Right lung (tissue), 10 donors: ENCODE measurements at places on chromosomes 4 and X. TPM values are rescaled to one million over a fixed set of nuclear protein-coding genes. Genes with fewer than 3 reads are reported as not detected.

- no peak for DNase-seq
These were observed 183.4 kb downstream of the KIT start for GRCh38 chr4:54840992-54841768.

The EGFL6 gene
- 66.5 TPM for polyA plus RNA-seq

DNA sequence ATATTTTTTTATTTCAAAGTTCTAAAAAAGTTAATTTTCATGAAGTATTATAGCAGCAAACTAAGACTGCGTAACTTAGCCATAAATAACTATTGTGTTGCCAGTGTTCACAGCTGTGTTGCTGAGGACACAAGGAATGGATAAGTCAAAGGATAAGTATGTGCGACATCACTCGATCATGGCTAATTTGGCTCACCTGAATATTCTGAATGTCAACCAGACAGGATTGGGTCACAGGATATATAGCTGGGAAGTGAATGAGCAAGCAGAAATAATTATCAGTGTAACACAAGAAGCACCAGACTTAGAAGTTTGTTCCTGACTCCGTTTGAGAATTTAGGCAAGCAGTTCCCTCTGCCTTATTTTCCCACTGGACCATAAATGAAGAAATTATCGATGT lies 33.9 kb downstream of the PRDM8 start:
- DNase-seq, result no peak

The NUDT11 gene
- 9.0 TPM for polyA plus RNA-seq

DNA sequence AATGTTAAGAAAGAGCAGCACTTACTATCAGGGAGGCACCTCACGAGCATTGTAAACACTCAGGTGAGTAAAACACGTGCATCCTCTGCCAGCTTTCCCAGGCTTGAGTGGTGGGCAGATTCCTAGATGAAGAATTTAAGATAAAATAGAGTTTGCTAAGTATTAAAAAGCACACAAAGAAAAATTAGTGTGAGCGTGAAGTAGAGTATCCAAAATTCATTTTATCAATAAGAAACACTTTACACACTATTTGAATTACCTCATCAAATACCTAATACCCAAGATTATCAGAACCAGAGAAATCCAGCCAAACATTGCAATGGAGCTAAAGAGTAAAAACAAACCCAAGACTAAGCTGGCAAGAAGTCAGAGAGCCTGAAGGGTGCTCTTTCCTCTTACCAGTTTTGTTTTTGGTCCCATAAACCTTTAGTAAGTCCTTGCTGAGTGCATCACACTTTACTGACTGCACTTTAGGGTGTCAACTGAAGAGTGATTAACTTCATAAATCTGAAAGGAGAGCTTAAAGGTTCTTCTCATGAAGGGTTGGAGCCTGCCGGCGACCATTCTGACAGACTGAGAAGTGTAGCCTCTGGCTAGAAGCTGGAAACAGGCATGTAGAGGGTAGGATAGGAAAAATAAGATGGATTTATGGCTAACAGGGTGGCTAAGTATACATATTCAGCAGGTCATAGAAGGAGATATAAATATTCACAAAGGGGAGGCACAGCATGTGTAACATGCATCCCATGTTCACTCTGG lies 151.1 kb downstream of the SLC7A11 start:
- no peak for DNase-seq

- no peak for DNase-seq
These were observed 342.0 kb downstream of the GBA3 start for GRCh38 chr4:23034731-23035130.

- DNase-seq, result no peak
These were observed 73.2 kb downstream of the CBLL2 start for GRCh38 chrX:22345884-22346283.

- no peak for DNase-seq
These were observed 136.2 kb upstream of the MED14 start for GRCh38 chrX:40871385-40872082.

GRCh38 chr4:184370711-184371389 lies 103.5 kb downstream of the IRF2 start:
- DNase-seq, result no peak

- DNase-seq, result no peak
These were observed 303.0 kb downstream of the EPHA5 start for GRCh38 chr4:65367306-65367705.

- DNase-seq, result no peak
These were observed 79.0 kb downstream of the AFAP1 start for GRCh38 chr4:7860600-7861163.

- DNase-seq, result no peak
These were observed 73.1 kb downstream of the MAML3 start for GRCh38 chr4:140080883-140081282.

GRCh38 chr4:16642897-16643296 lies 255.5 kb downstream of the LDB2 start:
- DNase-seq, result no peak

The CTAG2 gene
- polyA plus RNA-seq, result not detected
